Vagina (tissue), 2 donors: ENCODE measurements at places on chromosomes 4 and X. TPM values are rescaled to one million over a fixed set of nuclear protein-coding genes. Genes with fewer than 3 reads are reported as not detected.

Gene FAAH2
- total RNA-seq, result 10.6 TPM

Gene DUX4
- total RNA-seq, result not detected

Gene FGA
- not detected for total RNA-seq

Gene SNX25
- 13.0 TPM for total RNA-seq

Gene CDS1
- 8.8 TPM for total RNA-seq

Gene FATE1
- total RNA-seq, result not detected

Gene CFI
- 15.0 TPM for total RNA-seq

Gene CENPU
- total RNA-seq, result 5.2 TPM

Gene OPHN1
- total RNA-seq, result 11.5 TPM

Gene MAGEA1
- total RNA-seq, result not detected

Gene PPARGC1A
- 1.2 TPM for total RNA-seq

Gene MID1
- 16.2 TPM for total RNA-seq

Gene TEX13B
- not detected for total RNA-seq

Gene MAOB
- 13.8 TPM for total RNA-seq

Gene DCAF4L1
- not detected for total RNA-seq

Gene GAGE12C
- total RNA-seq, result not detected

Gene CT55
- total RNA-seq, result not detected

Gene CFAP299
- total RNA-seq, result not detected

Gene PCDH19
- total RNA-seq, result 3.4 TPM

Gene MAGED4
- 2.7 TPM for total RNA-seq

Gene CFAP47
- not detected for total RNA-seq

Gene NAA11
- total RNA-seq, result not detected

Gene CDKL2
- total RNA-seq, result 0.74 TPM

Gene GASK1B
- 24.3 TPM for total RNA-seq

Gene LEF1
- total RNA-seq, result 12.5 TPM

Gene ZNF827
- 19.2 TPM for total RNA-seq

Gene CT45A3
- total RNA-seq, result not detected

Gene RPA4
- total RNA-seq, result 7.4 TPM

Gene AR
- total RNA-seq, result 35.1 TPM

Gene CLIC2
- total RNA-seq, result 15.5 TPM

Gene ATOH1
- not detected for total RNA-seq

Gene TRPC5OS
- not detected for total RNA-seq

Gene GBA3
- total RNA-seq, result not detected

Gene NOX1
- not detected for total RNA-seq

Gene RBM3
- 148 TPM for total RNA-seq

Gene NALF2
- 0.49 TPM for total RNA-seq

Gene TBC1D9
- total RNA-seq, result 22.1 TPM

Gene TLR3
- 10.6 TPM for total RNA-seq

Gene STATH
- total RNA-seq, result not detected

Gene FRMPD4
- not detected for total RNA-seq
